ENCODE measurements at places on chromosomes 11 and 22.

DNA sequence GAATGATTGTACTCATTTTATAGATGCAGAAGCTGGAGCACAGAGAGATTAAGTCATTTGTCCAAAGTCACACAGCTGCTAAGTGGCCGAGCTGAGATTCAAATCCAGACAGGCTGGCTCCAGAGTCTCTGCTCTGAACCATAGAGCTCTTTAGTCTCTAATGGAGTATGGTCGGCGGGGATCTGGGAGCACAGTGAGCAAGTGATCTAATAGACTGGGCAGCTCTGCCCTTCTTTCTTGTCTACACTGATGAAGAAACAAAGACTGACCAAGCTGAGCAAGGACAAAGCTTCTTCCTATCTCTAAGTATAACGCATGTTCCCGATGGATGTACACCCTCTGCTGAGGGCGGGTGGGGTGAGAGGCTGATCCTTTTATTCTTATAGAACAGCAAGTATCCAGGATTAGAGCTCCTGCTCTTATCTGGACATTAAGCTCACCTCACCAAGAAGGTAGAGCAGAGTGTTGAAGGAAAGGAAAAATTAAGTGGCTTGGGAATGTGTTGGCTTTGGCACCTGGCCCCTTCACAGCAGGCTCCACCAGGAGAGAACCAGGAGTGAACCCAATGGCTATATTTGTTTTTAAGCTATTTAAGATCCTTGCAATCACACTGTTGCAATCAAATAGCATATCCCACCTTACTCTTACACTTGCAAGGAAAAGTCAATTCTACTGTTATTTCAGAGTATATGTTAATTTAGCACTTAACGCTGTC is 68.7 kb downstream of the ETS1 start:
- no peak for DNase-seq

GRCh38 chr22:48179571-48180546 is 1417.4 kb downstream of the TBC1D22A start:
- DNase-seq: no peak

- DNase-seq: no peak
These were observed 39.5 kb upstream of the EP300 start for GRCh38 chr22:41052661-41053490.

DNA sequence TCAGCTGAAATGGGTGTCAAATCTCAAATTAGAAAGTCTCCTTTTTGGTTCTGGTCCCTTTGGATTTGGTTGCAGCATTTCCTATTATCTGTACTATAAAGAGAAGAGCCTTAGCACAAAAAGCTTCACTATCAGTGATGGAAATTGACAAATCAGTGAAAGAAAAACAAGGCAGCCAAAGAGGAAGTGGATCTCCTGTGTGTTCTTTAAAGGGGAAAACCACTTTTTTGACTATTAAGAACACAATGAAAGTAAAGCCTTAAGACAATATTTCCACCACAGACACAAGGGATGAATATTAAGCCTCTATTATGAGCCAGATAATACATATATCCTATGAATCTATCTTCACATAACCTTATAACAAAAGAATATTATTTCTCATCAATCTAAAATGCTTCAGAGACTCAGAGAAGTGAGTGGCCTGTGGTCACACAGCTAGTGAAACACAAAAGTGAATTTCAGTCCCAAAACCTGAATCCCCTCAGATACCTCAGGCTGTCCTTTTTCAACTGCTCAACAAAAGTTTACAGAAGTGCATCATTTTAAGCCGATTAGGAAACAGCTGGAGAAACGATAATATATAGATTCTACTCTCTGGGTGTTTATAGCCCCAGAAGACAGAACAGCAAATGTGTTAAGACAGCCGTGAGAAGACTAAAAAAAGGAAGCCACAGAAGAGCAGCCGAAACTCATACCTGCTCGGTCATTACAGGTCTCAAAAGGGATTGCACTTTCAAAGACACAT is 24.4 kb upstream of the FSHB start:
- DNase-seq: no peak

DNA sequence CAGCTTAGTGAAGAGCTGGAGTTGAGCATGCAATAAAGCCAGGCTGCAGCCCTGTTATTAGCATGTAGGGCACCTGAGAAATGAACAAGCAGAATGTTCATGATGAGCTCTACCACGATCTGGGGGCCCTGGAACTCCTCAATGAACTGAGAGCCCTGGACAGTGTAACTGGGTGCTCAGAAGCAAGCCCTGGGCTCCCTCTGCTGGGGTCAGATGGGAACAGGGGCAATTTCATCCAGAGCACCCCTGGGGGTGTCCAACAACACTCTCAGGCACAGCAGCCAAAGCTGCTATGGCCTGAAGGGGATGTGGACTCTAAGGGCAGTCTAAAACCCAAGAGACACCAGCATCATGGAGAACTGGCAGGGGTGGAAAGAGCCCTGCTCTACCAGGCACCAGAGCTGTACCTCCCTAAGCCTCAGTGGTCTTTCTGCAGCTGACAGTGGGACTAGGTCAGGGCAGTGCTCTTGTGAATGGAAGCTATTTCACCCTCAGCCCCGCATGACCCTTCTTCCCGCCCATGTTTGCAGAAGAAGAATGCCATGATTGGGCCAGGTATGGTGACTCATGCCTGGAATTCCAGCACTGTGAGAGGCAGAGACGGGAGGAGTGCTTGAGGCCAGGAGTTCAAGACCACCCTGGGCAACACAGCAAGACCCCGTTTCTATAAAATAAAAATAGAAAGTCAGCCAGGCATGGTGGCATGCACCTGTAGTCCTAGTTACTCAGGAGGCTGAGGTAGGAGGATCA is 28.9 kb downstream of the THOC5 start:
- DNase-seq: no peak

- no peak for DNase-seq
These were observed 130.4 kb downstream of the SLC1A2 start for GRCh38 chr11:35288817-35289541.

DNA sequence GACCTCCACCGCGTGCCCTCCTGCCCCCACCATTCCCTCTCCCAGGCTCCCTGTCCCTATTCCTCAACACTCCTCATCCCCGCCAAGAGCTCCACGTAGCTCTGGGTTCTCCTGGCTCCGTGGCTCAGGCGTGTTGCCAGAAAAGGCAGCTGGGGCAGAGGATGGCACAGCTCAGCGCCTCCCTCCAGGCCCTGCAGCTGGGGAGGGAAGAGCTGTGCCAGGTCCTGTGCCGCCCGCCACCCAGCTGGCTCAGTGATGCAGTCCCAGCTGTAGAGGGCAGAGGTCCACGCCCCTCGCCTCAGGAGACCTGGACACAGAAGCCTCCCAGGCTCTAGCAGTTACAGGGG is 4.2 kb downstream of the ARHGAP1 start:
- no peak for DNase-seq

- peak; percentile 67 for DNase-seq
These were observed 77.8 kb upstream of the CADM1 start for GRCh38 chr11:115581871-115582639.

DNA sequence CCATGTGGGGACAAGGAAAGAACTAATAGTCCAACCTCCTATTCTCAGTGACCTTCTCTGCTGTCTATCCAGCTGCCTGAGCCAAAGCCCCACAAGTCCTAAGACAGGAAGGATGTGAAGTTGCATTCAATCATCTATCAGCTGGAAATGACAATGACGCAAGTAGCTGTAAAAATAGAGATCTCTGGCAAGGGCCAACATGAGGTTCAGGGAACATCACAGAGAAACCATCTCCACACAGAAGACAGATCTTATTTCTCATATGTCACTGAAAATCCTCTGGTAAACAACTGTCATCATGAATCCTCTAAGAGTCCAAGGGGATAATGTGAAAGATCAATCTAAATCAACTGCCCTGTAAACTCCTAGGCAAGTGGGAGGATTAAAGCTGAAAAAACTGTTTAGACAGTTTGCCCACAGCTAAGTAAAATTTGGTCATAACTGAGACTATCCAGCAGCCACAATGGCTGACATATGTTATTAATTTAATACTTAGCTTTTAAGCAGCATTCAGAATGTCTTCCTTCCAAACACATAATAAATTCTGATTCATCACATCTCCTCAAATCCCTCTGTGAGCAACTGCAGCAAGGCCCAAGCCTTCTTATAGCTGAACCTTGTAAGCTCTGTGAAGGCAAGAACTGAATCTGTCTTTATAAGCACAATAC is 52.1 kb downstream of the ALG9 start:
- no peak for DNase-seq

- no peak for DNase-seq
These were observed 35.6 kb downstream of the LIMK2 start for GRCh38 chr22:31247726-31248125.

Measured in NCI-H526 (cell line).